ENCODE measurements at places on chromosomes 5 and 9.

GRCh38 chr9:83208065-83208850, 145.3 kb upstream of the RASEF start:
- no peak for DNase-seq

DNA sequence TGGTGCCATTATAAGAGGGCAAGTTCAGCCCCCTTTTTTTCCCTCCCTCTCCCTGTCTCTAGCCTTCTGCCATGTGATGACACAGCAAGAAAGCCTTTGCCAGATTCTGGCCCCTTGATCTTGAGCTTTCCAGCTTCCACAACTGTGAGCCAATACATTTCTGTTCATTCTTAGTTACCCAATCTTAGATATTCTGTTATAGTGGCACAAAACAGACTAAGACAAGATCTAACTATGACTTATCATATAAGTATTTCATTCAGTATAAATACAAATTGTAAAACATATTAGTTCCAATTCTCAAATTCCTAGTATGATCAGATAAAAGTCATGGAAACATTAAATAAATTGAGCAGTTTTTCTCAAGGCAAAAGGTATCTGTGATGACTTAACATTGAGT, 276.3 kb downstream of the COX7C start:
- no peak for DNase-seq

DNA sequence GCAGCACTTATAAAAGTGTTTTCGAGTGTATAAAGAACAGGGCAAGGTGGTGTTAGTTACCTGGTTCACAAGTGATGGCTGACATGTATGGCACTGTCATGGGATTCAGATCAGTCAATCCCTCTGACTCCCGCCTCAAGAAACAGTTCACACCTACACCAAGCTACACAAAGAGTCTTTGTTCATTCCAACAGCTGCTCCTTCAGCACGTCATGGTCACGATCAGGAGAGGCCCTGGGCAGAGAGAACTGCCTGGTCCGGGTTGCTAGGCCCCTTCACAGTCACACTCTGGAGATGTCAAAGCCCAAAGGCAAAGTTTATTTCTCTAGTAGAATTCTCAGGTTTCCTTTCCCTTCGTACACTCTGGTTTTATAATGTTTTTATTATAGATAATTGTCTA, 426.7 kb downstream of the ZSWIM6 start:
- no peak for DNase-seq

DNA sequence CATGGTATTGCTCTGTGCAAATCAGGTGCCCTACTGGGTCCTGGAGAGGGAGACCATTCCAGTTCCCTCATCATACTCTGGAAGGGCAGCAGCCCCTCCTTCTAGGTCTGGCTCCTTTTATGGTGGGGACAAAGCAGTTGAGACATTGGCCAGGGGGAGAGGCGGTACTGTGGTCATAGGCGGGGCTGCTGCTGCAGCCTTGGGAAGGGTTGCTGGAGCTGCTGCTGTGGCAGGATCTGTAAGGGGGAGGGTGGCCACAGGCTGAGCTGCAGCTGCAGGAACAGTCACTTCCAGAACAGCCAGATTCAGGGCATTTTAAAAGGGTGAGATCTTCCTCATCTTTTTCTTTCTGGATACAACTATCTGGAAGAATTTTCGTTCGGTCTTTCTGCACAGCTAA, 233.0 kb upstream of the SGCD start:
- no peak for DNase-seq

GRCh38 chr5:62112689-62113228, 193.2 kb upstream of the KIF2A start:
- no peak for DNase-seq

DNA sequence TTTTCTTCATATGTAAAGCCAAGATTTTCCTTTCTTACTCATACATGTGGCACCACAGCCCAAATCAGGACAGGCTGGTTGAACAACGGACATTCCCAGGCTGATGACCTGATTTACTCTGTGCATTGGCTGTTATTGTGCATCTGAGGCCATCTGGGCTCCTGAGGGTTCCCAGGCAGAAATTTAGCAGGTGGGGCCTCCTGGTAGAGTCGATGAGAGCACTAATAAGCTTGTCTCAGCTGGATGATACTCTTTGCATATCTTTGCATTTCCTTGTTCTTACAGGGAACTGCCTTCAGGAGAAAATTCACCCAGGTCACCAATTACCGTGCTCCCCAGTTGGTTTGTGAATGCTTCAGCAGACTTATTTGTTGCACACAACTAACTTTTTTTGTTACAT, 605.1 kb downstream of the ELAVL2 start:
- no peak for DNase-seq

- DNase-seq: no peak
Observed at GRCh38 chr9:93259490-93260262, 75.7 kb downstream of the WNK2 start.

DNA sequence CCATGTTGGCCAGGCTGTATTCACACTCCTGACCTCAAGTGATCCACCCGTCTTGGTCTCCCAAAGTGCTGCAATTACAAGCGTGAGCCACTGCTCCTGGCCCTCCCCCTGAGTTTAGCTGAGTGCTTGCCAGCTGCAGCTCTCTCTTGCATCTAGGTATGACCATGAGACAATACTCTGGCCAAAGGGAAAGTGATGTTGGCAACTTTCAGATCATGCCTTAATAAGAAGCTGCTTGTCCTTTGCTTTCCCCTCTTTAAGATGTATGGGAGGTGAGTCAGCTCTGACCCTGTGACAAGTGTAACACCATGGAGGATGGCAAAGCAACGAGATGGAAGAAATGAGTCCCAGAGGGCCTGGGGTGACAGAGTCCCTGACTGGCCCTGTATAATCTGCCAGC, 18.7 kb upstream of the DCAF12 start:
- no peak for DNase-seq

- no peak for DNase-seq
Observed at GRCh38 chr9:93898026-93898425, 57.1 kb downstream of the BARX1 start.

DNA sequence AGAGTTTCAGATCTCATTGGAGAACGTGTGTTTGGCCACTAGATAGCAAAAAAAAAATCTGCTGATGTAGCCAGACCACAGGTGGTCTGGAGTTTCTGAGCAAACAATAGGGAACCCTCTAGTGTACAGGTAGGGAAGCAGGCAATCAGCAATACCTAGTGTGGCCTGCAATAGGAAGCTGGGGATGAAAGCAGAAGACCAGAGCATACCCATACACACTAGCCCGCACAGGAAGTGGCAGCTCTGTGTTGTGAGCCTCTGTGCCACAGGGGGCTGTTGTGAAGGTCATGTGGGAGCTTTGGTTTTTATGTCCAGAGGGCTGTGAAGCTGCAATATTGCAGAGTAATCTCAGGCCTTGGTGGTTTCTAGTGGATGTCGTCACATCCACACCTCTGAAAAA, 81.2 kb downstream of the MTAP start:
- DNase-seq: no peak

DNA sequence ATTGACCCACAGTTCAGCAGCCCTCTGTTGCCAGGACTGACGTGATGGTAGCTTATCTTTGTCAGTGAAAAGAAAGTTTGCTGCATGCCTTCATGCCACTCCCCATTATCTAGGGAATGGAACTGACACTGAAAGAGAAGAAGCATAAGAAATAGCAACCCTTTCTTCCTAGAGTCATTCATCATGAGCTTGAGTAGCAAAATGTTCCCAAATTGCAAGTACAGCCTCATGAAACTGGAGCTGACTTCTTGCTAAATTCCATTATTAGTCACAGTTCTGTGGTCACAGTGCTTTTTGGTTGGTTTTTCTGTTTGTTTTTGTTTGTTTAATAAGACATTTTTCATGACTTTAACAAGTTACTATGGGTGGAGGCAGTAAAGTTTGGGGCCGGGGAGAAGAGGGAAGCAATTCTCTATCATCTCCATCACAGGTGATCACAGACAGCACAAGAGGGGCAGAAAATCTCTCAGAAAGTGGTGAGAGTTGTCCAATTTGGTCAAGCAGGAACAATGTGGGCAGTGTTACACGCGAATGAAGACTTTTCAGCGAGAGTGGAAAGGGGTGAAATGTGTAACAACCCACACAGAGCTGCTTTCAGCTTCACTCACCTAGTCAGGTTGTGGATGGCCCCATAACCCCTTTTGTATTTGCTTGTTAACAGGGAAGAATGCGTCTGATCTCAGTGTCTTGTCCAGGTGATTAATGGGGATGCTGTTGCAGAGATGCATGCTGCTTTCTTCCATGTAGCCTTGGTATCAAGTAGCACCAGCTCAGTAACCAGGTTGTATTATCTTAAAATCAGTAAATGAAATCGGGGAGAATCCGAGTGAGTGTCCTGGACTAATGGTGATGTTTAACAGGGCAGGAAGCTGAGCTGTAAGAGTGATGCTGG, 440.4 kb downstream of the DMRT2 start:
- DNase-seq: no peak

DNA sequence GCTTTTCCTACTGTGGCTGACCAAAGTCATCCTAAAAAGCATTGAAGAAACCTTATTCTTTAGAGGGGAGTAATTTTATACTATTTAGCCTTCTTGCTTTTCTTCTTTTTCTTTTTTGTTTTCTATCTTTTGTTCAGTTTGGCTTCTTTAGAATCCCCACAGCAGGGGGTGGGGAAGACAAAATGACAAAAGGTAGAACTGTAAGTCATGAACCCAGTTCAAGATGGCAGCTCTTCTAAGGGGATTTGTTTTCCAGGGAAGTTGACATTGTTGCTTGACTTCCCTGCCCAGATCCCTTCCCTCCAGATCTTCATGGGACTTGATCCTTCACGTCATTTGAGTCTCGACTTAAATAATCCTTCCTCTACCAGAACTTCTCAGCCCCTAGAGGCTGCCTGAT, 692.4 kb upstream of the DMAC1 start:
- DNase-seq: no peak

GRCh38 chr5:32030686-32031085, 143.4 kb downstream of the GOLPH3 start:
- DNase-seq: no peak

DNA sequence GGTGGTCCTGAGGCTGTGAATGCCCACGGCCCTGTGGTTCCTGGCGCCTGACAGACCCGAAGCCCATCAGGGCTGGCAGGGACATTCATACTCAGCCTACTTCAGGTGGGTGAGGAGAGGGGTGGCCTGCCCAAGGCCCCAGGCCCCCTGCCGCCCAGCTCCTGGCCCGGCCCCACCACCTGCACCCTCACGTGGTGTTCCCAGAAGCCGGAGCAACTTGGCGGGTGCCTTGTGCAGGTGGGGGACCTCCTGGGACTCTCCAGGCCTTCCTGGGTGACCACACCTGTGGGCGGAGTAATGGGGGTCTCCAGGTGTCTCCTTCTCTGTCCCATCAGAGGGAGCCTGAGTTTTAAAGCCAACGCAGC, 36.8 kb upstream of the UBAC1 start:
- DNase-seq: no peak

DNA sequence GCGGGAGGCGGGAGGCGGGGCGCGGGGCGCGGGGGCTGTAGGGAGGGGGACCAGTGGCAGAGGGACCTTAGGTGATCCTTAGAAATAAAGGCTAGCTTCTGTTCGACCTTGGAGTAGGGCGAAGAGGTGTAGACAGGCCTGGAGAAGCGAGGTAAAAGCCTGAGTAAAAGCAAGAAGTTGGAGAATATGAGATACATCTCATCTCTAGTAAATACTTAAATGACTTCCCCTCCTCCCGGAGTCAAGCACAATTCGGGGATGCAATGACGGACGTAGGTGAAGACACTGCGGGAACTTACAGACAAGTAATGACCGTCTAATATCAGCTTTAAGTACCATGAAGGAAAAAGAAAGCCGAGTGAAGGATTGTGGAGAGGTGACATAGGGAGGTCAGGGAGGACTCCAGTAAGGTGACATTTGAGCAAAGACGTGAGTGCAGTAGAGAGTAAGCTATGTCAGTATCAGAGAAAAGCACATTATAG, 466 bp downstream of the SMC2 start:
- DNase-seq: no peak

- no peak for DNase-seq
Observed at GRCh38 chr5:9351546-9351945, 194.3 kb downstream of the SEMA5A start.

DNA sequence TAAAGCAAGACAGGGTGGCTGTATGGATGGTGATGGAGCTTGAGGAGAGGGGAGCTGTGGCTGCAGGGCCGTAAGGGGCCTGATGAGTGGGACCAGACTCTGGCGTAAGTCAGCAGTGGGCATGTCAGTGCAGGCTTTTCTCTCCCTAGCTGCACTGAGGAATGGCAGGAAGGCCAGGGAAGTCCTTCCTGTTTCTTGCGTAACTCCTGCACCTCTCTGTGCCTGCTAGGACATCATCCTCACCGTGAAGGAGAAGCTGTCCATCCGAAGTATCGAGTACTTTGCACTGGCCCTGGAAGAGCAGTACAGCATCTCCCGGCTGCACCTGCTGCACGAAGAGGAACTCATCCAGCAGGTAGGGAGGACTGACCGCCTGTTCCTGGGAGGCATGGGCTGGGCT, 24.1 kb upstream of the TRMT10B start:
- no peak for DNase-seq

GRCh38 chr5:93099902-93100347, 481.1 kb downstream of the NR2F1-AS1 start:
- no peak for DNase-seq

DNA sequence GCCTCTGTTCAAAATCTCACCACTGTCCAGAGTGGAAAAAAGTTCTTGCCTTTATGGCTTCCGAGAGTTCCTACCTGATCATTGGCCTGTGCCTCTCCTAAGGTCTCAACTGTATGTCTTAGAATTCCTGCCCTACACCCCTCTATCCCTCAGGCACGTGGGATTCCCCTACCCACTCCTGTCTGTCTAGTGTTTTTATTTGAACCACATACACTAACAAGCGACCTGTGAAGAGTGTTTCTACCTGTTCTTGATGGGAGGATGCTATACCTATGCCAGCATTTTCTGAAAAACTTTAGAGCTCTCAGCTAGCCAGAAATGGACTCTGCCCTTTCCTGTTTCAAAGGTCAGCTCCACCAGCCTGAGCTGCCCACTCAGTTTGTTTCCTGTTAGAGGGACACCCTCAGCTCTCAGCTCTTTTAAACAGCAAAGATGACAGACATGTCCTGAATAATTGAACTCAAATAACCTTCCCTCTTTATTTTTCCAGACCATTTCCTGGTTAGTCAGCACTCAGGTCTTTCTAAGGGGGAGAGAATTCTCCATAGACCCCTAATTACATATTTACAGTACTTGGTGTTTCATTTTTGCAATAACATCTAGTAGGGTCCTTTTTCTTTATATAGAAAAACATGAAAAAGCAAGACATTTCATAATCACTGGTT, 214.8 kb downstream of the AOPEP start:
- DNase-seq: no peak

- DNase-seq: no peak
Observed at GRCh38 chr9:81964218-81965171, 21.2 kb downstream of the SPATA31D3 start.

DNA sequence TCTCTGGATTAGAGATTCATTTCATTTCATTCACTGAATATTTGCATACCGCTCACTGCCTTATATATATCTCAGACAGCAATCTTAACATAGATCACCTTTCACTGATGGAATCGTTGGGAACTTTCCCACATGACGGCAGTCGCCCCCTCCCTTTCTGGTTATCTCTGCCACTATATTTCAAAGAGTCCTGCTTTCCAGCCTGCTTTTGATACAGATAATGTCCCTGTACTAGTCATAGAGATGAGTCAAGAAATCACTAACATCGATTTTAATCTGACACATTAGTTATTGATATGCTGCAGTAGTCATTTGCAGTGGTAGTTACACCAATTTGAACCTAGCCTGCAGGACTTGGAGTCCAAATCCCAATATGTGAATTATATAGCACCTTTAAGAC, 8.5 kb downstream of the ARSK start:
- DNase-seq: no peak

Measured in left renal pelvis (tissue), 4 donors.